ENCODE measurements at places on chromosomes 6 and 20.
A peak's percentile ranks its signal among the peaks of the same experiment; 100 is the strongest.

- DNase-seq = no peak
Observed at GRCh38 chr6:88908598-88909548, 54.5 kb downstream of the RNGTT start.

DNA sequence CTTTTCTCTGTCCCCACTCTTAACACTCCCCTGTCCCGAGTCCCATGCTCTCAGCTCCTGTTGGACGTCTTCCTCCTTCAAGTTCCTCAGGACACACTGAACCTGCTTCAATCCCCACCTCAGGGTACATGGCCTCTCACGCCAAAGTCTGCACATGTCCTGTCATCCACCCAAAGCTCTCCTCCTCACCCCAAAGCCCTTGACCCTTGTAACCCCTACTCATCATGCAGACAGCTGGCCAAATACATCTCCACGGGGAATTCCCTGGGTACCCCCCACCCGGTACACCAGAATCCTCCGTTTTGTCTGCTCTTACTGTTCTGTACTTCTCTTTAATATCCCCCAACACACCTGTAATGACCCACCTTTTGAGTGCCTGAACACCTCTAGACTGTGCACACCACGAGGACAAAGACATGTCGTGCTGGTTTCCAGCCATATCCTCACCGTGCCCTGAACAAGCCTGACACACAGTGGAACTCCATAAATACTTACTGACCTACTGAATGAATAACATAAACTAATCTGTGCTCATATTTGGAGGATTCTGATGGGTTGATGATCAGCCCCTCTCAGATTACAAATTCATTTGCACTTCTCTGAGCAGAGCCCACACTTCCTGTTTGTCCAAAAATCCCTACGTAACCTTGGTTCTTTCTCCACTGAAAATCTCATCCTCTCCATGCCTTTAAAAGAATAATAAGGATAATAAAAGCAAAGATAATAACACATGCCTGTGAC is 66.8 kb upstream of the EYA2 start:
- no peak for DNase-seq

DNA sequence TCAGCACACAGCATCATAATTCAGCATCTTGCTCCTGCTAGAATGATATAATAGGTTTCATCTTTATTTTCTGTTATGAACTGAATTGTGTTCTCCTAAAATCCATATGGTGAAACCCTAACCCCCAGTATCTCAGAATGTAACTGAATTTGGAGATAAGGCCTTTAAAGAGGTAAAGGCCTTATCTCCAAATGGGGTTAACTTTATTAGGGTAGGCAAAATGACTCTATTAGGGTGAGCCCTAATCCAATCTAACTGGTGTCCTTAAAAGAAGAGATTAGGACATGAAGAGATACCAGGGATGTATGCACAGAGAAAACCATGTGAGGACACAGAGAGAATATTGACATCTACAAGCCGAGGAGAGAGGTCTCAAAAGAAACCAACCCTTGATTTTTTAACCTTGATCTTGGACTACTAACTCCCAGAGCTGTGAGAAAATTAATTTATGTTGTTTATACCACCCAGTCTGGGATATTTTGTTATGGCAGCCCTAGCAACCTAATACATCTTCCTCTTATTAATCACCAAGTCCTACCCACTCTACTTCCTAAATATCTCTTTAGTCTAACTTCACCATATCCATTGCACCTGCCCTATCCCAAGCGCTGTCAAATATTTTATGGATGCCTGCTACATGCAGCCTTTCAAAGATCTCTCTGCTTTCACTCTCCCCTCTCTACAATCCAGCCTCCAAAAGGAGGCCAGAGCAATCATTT is 8.5 kb upstream of the MRS2 start:
- no peak for DNase-seq

DNA sequence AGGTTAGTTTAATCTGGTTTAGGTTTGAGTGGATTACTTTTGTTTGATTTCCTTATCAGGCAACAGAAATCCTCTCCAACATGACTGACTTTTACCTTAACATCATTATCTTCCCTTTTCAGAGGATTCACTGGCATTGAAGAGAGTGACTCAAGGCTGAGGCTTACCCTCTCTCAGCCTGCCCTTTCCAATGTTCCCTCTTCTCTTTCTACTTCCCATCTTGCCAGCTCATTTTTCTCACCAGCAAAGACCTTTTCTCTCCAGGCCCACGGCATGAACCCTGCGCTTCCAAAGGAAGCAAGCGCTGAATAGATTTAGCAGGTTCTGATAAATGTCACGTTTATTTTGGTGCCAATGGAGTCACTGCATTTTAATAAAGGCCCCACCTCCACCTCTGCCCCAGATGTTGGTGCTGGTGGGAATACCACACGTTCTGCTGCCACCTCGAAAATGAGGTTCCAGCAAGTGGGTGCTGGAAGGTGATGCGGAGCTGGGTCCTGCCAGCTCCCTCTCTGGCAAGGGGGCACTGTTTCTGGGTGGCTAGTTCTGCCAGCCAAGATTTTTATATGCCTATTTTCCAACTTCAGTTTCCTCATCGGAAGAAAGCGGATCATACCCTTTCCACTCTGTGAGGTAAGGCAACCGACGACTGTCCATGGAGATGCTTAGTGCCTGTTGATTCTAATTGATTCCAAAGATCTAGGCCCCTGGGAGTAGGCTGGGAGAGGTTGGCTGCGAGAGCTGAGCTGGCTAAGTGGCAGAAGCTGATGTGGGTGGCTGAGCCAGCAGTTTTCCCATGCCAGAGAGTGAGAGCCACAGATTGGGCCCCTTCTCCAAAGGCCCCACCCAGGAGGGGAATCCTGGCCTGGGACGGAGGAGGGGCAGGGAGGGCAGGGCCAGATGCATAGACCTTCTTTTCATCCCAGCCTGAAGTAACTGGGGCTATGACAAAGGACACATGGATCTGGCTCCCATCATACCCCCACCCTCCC is 87.7 kb upstream of the MAFB start:
- DNase-seq = no peak

- DNase-seq = no peak
Observed at GRCh38 chr6:31228476-31228875, 43.4 kb downstream of the HLA-C start.

GRCh38 chr6:108531332-108531731 is 29.4 kb upstream of the FOXO3 start:
- no peak for DNase-seq

- DNase-seq = no peak
Observed at GRCh38 chr6:93350774-93351173, 68.6 kb downstream of the EPHA7 start.

DNA sequence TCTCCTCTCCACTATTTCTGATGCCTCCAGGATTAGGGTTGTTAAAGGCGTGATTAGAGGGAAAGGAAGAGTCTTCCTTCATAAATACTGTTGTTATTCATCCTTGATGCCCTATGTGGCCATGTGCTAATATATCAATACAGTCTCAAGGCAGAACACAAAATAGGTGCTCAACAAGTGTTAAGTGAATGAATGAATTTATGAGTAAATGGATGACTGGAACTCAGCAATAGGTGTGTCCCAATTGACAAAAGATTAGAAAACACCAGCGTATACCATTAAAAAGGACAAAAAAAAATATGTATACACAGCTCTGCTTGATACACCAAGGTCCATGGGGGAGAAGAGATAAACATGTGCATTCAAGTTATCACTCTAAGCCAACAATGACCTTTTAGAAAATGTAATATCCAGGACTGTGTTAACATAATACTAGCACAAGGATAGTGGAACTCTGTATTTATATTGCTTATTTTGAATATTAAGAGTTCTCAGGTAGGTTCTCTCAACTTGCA is 171.2 kb upstream of the MYLIP start:
- no peak for DNase-seq

GRCh38 chr6:4885341-4885933 is 109.2 kb downstream of the CDYL start:
- no peak for DNase-seq

GRCh38 chr6:6804843-6805615 is 216.5 kb downstream of the LY86 start:
- no peak for DNase-seq

- DNase-seq = no peak
Observed at GRCh38 chr6:7047966-7048365, 59.8 kb upstream of the RREB1 start.

- no peak for DNase-seq
Observed at GRCh38 chr20:4726710-4727397, 5.1 kb downstream of the PRND start.

DNA sequence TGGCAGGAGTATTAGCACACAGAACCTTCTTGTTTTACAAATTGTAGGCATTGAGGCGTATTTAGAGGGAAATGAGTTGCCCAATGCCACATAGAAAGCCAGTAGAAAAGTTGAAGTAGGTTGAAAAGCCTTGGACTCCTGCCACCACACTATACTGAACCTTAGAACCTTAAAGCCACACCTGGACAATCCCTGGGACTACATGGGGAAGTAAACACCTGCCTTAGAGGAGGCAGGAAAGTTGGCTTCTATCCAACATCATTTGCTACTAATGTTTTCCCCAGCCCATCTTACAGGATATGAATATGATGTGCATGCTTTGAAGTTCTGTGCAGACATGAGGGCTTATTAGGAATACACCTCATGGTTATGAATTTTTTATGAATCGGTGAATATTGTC is 5.3 kb upstream of the EPPIN start:
- DNase-seq = no peak

- no peak for DNase-seq
Observed at GRCh38 chr6:109055771-109056235, 38.8 kb downstream of the SESN1 start.

GRCh38 chr20:63656451-63656850 is 1.7 kb upstream of the RTEL1 start:
- DNase-seq = no peak

GRCh38 chr6:30845183-30845582 is 39.1 kb upstream of the DDR1 start:
- DNase-seq = no peak

DNA sequence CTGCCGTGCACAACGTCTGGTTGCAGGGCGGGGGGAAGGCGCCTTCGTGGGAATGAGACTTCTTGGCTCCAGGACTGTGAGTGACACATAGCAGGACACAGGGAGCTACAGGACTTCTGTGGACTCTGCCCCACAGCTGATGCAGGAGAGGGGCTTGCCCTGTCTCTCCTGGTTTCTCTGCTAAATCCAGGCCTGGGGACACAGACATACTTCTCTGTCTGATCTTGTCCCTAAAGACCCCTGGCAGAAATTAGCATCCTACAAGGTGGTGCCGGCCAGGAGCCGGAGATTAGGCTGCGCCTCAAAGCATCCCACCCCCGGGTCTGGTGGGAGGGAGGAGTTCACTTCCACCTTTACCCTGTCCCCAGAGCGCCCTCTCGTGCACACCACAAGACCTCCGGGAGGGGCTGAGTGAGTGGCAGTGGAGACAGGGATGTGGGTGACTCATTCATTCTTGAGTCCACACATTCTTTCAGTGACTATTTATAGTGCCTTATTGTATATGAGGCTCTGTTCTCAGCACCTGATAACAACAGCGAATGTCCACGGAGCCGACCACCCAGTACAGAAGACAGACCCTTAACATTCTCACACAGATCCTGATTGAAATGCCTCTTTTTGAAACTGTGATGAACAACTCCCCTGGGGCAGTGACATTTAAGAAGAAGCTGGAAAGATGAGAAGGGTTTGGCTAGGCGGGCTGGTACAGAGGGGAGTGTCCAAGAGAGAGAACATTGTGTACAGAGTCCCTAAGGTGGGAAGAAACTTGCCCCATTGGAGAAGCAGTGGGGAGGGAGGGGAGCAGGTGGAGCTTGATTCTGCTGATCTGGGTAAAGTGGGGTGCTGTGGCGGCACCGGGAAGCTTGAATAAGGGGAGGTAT is 39.0 kb downstream of the GMPR start:
- peak; percentile 68 for DNase-seq

- no peak for DNase-seq
Observed at GRCh38 chr6:33850296-33850695, 46.5 kb upstream of the MLN start.

DNA sequence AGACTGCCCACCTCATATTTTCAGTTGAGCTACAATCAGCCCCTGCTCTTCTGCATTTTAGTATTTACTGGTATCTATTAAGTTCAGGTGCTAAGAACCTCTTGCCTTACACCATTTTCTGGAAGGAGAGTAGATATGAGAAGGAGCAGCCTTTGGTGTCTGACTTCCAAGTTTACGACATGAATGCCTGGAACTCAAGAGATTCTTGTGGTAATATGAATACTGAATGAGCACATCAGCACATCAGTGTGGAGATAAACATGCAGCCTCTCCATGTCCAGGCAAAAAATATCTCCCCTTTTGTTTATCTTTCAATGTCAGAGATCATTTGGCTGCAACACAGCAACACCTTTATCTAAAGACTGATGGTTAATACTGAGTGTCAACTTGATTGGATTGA is 65.8 kb upstream of the THEMIS start:
- no peak for DNase-seq

DNA sequence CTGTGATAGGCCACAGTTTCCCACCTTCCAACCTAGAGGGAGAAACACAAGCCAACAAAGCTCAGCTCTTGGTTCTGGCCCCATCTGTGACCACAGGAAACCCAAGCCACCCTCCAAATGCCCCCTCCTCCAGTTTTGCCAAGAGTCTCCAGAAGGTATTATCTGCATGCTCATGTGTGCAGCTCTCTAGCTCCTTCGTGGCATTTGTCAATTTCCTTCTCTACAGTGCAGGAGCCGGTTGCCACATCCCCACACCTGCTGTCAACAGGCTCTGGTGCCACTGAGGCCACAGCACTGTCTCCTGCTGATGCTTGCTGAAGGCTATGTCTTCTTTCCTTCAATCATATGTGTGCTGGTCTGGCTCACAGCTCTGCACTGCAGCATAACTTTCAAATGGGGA is 177.2 kb downstream of the CLIC5 start:
- no peak for DNase-seq

GRCh38 chr6:83879746-83880145 is 20.3 kb downstream of the CYB5R4 start:
- DNase-seq = no peak

GRCh38 chr6:143742955-143743255 is 65.1 kb downstream of the PHACTR2 start:
- no peak for DNase-seq

DNA sequence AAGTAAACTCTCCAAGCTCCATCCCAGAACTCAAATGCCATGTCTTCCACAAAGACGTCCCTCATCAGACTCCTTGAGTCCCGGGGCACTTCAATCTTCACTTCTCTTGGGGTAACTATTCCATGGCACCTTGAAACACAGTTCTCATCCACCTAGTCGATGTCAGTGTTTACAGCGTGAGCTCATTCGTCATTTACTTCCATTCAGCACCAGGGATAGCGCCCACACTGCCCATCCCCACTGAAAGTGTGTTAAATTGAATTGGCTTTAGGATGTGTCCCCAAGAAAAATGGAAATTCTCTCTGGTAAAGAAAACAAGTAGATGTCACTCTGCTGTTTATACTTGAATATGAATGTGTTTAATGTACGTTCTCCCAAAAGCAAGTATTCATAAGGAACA is 31.3 kb downstream of the KCNK15 start:
- no peak for DNase-seq

GRCh38 chr6:92753956-92754355 is 665.4 kb downstream of the EPHA7 start:
- no peak for DNase-seq

- peak; percentile 19 for DNase-seq
Observed at GRCh38 chr6:170205126-170205525, 85.8 kb downstream of the DLL1 start.
